ENCODE measurements at places on chromosomes 12 and 14.

DNA sequence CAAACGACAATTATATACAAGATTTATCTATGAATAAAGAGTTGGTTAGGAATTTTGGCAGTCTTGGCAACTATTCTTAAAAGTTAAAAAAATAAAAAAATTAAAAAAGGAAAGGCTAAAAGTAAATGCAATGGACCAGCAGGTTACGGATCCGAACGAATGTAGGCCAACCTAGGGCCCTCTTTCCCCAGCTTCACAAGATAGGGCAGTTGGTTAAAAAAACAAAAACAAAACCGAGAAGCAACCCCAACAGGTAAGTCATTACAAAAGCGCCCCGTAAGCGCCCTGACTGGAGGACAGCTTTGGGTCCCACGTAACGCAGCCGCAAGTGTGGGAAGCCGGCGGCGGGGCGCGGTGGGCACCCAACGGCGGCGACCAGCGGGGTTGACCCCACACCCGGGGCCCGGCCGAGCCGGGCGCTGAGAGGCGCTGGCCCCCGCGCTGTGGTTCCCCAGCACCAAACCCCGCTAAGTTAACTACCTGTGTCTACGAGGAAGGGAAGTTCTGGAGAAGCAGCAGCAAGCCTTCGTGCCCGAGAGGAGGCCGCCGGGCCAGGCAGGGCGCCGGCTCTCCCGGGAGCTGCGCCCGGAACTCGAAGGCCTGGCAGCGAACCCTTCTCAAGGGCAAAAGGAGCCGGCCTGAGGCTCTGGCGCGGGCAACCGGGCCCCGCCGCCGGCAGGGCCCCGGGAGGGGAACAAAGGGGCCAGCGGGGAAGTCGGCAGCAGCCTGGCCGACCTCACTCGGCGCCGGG lies 882 bp downstream of the HECTD1 start:
- DNase-seq, result peak; percentile 73

GRCh38 chr14:79569072-79569471 lies 642.2 kb downstream of the DIO2 start:
- no peak for DNase-seq

- no peak for DNase-seq
These were observed 4.1 kb upstream of the CCER1 start for GRCh38 chr12:90959032-90959431.

DNA sequence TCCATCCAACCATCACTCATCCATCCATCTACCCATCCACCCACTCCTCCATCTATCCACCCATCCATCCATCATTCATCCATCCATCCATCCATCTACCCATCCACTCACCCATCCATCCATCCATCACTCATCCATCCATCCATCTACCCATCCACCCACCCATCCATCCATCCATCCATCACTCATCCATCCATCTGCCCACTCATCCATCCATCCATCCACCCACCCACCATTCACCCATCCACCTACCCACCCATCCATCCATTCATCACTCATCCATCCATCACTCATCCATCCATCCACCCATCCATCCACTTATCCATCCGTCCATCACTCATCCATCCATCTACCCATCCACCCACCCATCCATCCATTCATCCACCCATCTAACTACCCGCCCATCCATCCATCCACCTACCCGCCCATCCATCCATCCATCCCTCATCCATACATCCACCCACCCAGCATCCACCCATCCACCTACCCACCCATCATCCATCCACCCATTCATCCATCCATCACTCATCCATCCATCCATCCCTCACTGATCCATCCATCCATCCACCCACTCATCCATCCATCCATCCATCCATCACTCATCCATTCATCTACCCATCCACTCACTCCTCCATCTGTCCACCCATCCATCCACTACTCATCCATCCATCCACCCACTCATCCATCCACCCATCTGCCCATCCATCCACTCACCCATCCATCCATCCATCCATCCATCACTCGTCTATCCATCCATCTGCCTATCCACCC lies 24.1 kb downstream of the TRPV4 start:
- DNase-seq, result no peak

DNA sequence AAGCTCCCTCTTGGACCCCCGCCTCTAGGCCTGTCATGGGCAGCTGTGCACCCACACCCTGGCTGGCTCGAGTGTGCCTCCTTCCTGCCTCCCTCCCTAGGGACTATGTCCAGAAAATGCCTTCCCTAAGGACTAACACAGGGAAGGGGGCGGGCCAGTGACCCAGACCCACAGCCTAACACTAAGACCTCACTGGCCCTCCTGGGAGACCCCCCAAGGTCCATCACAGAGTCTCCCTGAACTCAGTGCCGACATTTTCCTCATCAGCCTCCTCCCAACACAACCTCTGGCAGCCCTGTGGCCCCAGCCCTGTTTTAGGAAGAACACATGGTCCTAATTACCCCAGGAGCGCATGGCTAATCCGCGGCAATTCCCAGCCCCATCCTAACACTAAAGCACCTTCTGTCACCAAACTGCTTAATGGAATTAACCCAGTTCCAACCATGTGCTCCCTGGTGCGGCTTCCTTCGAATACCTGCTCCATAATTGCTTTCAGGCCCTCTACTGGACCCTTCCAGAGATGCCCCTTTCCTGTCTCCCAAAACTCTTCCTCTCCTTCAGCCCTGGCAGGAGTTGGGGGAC lies 5.6 kb downstream of the MSI1 start:
- no peak for DNase-seq

- peak; percentile 76 for DNase-seq
These were observed 61.5 kb downstream of the LGMN start for GRCh38 chr14:92686900-92687427.

DNA sequence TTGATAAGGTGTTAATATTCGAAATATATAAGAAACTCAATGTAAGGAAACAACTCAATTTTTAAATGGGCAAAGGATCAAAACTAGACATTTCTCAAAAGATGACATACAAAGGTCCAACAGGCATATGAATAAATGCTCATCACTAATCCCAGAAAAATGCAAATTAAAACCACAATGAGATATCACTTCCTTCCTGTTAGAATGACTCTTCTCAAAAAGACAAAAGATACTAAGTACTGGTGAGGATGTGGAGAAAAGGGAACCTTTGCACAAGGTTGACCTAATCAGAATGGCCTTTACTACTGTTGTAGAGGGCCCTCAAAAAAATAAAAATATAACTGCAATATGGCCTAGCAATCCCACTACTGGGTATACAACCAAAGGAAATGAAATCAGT lies 383.4 kb downstream of the KCNH5 start:
- no peak for DNase-seq

GRCh38 chr12:70309348-70309747 lies 56.7 kb upstream of the KCNMB4 start:
- peak; percentile 1 for DNase-seq

GRCh38 chr12:116529686-116530085 lies 29.5 kb upstream of the MAP1LC3B2 start:
- DNase-seq, result no peak

DNA sequence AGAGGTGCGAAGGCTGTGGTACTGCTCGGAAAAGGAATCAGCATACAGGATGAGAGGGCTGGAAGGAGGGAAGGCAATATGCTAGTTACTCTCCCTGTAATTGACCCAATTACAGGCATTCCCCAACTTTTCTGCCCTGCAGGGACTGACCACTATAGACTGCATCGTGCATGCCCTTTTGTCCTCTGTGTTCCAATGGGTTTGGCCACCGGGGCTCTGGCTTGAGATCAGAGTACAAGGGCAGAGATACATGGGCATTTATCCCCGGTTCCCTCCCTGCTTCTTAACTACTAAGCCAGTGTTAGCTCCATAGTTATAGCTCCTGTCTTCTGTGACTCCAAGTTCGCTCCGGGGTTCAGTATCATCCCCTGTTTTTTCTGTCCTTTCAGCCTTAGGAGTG lies 59.7 kb downstream of the GTF2A1 start:
- no peak for DNase-seq

DNA sequence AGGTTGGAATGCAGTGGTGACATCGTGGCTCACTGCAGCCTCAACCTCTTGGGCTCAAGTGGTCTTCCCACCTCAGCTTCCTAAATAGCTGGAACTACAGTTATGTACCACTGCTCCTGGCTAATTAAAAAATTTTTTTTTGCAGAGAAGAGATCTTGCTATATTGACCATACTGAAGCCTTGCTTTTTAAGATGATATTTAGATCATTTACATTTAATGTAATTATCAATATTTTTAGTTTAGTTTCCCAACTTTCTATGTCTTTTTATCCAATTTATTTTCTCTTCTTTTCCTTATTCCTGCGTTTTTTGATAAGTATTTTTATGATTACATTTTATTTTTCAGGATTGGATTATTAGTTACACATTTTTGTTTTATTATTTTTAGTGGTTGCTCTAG lies 340.1 kb downstream of the APAF1 start:
- no peak for DNase-seq

GRCh38 chr14:76754586-76754985 lies 6.7 kb upstream of the VASH1 start:
- DNase-seq, result no peak

GRCh38 chr12:31726575-31726974 lies 2.2 kb downstream of the AMN1 start:
- no peak for DNase-seq

DNA sequence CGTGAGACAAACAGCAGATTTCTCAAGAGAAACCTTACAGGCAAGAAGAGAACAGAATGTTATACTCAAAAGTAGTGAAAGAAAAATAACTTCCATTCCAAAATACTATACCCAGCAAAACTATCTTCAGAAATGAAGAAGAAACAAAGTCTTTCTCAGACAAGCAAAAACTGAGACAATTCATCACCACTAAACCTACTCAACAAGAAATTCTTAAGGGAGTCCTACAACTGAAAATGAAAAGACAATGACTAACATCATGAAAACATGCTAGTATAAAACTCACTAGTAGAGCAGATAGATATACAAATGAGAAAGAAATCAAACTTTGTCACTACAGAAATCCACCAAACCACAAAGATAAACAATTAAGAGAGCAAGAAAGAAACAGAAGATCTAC lies 106.5 kb downstream of the CEP83 start:
- no peak for DNase-seq

DNA sequence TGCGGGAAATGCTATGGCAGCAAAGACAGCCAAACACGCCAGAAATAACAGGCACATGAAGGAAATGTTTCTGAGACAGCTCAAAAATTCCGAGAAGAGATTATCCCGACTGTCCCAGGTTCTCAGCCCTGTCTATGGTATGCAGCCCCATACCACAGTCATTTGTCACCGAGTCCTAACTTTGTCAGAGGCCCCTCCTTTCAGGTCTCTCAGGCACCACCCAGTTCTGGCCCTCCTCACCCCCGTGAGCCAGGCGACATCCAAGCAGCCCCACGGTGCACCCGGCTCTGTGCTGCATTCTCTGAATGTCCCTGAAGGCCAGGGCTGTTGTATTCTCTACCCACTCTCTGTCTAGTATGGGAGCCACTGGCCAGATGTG lies 24.0 kb downstream of the SSH1 start:
- DNase-seq, result no peak

- DNase-seq, result no peak
These were observed 10.1 kb downstream of the LLPH start for GRCh38 chr12:66120477-66120876.

DNA sequence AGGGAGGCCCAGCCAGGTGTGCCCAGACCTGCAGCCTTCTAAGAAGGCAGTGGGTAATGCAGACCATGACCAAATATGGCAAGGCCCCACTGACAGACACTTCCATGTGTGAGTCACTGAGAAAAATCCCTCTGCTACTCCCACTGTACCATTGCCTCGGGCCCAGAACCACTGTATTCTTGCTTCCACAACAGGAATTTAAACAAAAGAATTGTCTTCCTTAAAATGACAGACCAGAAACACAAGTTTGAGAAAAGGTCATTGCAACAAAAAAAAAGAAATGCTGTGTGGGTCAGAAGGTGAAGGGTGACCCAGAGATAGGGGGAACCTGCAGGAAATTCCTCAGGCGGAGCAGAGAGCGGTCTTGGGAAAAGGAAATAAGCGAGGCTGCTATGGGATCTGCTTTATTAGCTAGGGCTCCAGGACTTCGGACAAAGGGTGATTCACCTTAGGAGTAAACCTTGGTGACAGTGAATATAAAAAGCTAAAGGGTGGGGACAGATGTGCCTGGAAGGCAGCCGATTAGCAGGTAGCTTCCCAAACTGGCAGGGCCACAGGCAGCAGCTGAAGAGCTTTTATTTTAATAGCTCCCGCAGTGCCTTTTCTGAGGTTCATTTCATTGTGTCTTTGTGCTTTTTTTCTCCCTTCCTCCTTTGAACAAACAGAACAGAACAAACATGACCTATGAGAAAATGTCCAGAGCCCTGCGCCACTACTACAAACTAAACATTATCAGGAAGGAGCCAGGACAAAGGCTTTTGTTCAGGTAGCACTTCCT lies 185.3 kb upstream of the BCL2L14 start:
- DNase-seq, result no peak

DNA sequence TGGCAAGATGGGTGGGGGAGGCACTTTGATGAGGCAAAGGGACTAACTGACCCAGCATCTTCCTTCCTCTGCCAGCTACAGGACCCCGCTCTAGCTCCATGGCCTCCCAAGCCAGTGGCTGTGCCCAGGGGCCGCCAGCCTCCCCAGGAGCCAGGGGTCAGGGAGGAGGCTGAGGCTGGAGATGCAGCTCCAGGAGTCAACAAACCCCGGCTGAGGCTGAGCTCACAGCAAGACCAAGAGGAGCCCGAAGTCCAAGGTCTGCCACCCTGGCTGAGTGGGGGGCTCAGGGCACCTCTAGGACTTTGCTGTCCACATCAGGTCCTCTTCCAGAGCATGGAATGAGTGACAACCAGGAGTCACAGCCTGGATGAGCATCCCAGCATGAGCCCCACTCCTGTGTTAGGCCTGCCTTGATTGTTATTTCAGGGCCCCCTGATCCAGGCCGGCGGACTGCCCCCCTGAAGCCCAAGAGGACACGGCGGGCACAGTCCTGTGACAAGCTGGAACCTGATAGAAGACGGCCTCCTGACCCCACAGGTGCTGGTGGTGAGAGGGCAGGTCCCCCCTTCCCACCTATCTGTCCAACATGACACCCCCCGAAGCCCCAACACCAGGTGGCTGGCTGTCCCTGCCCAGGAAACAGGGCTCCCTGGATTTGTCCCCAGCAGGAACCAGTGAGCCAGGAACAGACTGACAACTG lies 2.5 kb upstream of the CPNE6 start:
- no peak for DNase-seq

GRCh38 chr14:74829251-74829650 lies 46.7 kb downstream of the PROX2 start:
- no peak for DNase-seq

GRCh38 chr12:91732086-91732485 lies 413.6 kb downstream of the BTG1 start:
- no peak for DNase-seq

DNA sequence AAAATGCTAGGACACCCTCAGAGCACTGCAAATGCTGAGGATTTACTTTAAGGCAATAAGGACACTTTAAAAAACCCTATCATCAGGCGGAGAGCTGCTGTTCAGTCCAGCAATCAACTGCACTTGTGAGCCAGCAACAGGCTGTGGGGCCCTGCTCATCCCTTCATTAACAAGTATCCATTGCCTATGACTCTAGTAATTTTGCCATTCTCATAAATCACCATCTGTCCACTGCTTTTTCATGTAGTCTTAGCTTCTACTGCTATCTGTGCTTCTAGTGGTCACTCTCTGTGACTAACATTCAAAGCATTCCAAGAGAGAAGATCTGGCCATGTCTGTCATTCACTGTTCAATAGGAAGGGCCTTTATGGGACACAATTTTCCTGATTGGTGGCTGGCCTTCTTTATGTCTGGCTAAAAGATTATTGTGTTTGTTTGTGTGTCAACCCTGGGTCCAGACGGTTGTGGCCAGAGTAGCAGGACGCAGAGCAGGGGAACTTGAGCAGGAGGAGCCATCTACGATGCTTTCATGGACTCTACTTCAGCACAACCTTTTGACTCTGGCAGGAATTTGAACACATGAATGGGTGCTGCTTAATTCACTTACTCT lies 3.6 kb upstream of the KRAS start:
- no peak for DNase-seq

All from activated CD4-positive, alpha-beta T cell treated with anti-CD3 and anti-CD28 coated beads, Interleukin-10, Interleukin-2, amounts not matched to agents 100 ng/mL and 50 ng/mL, durations not matched to agents 16 hours and 8 hours (primary cell).